IMR-90 (cell line): ENCODE measurements at places on chromosomes 6 and 20. TPM values are rescaled to one million over a fixed set of nuclear protein-coding genes. Genes with fewer than 3 reads are reported as not detected.

The EEF1A2 gene
- 1.3 and 2.2 TPM in 2 replicates for total RNA-seq

The CST4 gene
- total RNA-seq: not detected in 2 replicates

The PAX1 gene
- total RNA-seq: not detected in 2 replicates

The SMIM13 gene
- 10.0 and 17.2 TPM in 2 replicates for total RNA-seq

The NKX2-2 gene
- total RNA-seq: not detected in 2 replicates

The SIRPD gene
- not detected in 2 replicates for total RNA-seq

The GNMT gene
- not detected in 2 replicates for total RNA-seq

The GPSM3 gene
- total RNA-seq: 3.0 and 3.9 TPM in 2 replicates

The ZBTB46 gene
- 14.9 and 15.3 TPM in 2 replicates for total RNA-seq

The USP49 gene
- total RNA-seq: 1.4 TPM in 2 replicates

The TAGAP gene
- total RNA-seq: not detected in 2 replicates

The NOX3 gene
- not detected in 2 replicates for total RNA-seq

The CDYL gene
- total RNA-seq: 72.2 and 92.1 TPM in 2 replicates

The BNIP5 gene
- not detected in 2 replicates for total RNA-seq

The RIPPLY2 gene
- total RNA-seq: not detected in 2 replicates

The KHDRBS2 gene
- total RNA-seq: not detected in 2 replicates

The CRIP3 gene
- not detected in 2 replicates for total RNA-seq

The SYS1 gene
- 12.9 and 16.7 TPM in 2 replicates for total RNA-seq

The LST1 gene
- not detected in 2 replicates for total RNA-seq

The LGSN gene
- not detected in 2 replicates for total RNA-seq

The GNRH2 gene
- 0.18 and 0.28 TPM in 2 replicates for total RNA-seq

The DACT2 gene
- total RNA-seq: not detected in 2 replicates

The ERVFRD-1 gene
- total RNA-seq: not detected in 2 replicates

The TNNC2 gene
- total RNA-seq: 0.28 TPM in 1 of 2 replicates, not detected in the other

The MAP7 gene
- 0.28 and 0.36 TPM in 2 replicates for total RNA-seq

The HECA gene
- total RNA-seq: 4.3 and 7.2 TPM in 2 replicates

The BCAS1 gene
- under 0.01 TPM in 2 replicates for total RNA-seq

The COMMD7 gene
- 46.9 and 51.8 TPM in 2 replicates for total RNA-seq

The THBD gene
- under 0.01 TPM in 1 of 2 replicates, not detected in the other for total RNA-seq

The LIN28B gene
- not detected in 2 replicates for total RNA-seq

The PLCB4 gene
- total RNA-seq: 24.0 and 28.3 TPM in 2 replicates

The TMEM244 gene
- total RNA-seq: 0.28 and 0.36 TPM in 2 replicates

The WFDC8 gene
- not detected in 2 replicates for total RNA-seq

The CCM2L gene
- total RNA-seq: not detected in 2 replicates

The TRIM15 gene
- total RNA-seq: not detected in 2 replicates

The HSPA12B gene
- not detected in 2 replicates for total RNA-seq

The POLR1H gene
- 34.6 and 35.0 TPM in 2 replicates for total RNA-seq

The BPIFB1 gene
- total RNA-seq: not detected in 2 replicates

The RSPO4 gene
- not detected in 2 replicates for total RNA-seq
